ENCODE measurements at places on chromosomes 4 and X.
A peak's percentile ranks its signal among the peaks of the same experiment; 100 is the strongest.

DNA sequence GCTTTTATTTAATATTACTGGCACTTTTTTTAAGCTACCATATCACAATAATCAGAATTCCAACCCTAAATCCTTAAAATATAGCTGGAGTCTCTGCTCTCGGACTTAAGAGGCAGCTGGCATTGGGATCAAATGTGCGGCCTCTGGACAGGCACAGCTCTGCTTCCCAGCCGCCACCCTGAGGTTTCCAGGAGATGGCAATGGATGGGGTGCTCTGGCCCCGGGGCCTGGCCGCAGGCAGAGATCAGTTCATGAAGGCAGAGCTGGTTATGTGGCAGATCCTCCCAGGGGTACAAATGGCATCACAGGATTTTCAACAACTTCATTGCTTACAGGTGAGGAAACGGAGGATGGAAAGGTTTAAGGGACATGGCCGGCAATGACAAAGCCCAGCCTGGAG is 57.8 kb downstream of the JAKMIP1 start:
- no peak overlapping the region for H3K27ac ChIP-seq
- H3K36me3 ChIP-seq = no peaks in the 10 kb centered on the region
- no peak for DNase-seq
- no peaks in the 10 kb centered on the region for H3K4me1 ChIP-seq

- H3K4me3 ChIP-seq = no peak overlapping the region
- H3K27me3 ChIP-seq = no peaks in the 10 kb centered on the region
- no peak for DNase-seq
Observed at GRCh38 chrX:55487143-55487542, 2.5 kb downstream of the USP51 start.

DNA sequence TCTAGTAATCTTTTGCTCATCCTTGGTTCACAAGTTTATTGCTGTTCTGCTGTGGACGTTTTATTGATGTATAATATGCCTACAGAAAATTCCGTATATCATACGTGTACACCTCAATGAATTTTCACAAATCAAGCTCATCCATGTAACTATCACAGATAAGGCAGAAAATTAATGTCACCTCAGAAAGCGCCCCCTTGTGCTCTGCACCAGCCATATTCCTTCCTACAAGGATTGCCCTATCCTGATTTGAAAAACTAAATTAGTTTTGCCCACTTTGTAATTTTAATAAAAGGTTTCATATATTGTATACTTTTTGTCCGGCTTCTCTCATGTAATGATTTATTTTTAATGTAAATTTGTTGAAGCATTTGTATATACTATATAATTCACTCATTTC is 390.8 kb downstream of the ADGRL3 start:
- H3K4me1 ChIP-seq = no peaks in the 10 kb centered on the region
- H3K36me3 ChIP-seq = no peaks in the 10 kb centered on the region
- no peak overlapping the region for H3K27ac ChIP-seq
- DNase-seq = no peak
- no peak overlapping the region for H3K4me3 ChIP-seq

DNA sequence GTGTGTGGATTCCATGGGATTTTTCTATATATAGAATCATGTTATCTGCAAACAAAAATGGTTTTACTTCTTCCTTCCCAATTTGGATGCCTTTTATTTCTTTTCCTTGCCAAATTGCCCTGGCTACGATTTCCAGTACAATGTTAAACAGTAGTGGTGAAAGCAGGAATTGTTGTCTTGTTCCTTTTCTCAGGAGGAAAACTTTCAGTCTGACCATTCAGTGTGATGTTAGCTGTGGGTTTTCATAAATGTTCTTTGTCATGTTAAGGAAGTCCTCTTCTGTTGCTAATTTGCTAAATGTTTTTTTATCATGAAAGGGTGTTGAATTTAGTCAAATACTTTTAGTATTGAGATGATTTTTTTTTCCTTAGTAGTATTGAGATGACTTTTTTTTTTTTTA is 10.9 kb downstream of the SAP30 start:
- H3K27me3 ChIP-seq = no peaks in the 10 kb centered on the region
- H3K4me3 ChIP-seq = no peak overlapping the region
- H3K4me1 ChIP-seq = no peaks in the 10 kb centered on the region
- no peak overlapping the region for H3K27ac ChIP-seq

DNA sequence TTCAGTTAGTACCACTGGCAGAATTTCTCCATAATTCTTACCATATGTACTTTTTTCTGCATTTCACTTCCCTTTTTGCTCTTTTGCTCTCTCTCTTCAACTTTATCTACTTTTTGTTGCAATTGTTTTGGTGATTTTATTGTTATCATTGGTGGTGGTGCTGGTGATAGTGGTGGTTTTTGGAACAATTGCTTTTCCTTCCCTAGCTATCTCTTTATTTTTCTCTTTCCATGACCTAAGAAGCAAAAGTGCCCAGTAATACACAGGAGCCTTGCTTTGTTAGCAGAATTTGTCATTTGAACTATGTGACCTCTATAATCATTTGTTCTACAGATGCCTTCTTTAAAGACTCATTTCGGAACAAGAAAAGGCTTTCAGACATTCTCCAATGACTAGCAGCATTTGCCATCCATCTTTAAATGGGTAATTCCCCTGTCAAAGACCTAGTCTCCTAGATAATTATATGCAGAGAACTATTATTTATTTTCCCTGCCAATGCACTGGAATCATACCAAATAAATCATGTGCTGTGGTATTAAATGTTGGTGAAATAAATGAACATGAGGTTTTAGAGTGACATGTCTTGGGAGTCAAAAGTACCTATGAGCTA is 154.5 kb downstream of the GASK1B start:
- no peaks in the 10 kb centered on the region for H3K36me3 ChIP-seq
- H3K4me1 ChIP-seq = peaks cover 5% of the 10 kb centered on the region
- peak overlapping the region; percentile 69 for H3K27ac ChIP-seq

- no peak for DNase-seq
- H3K4me3 ChIP-seq = no peak overlapping the region
- H3K4me1 ChIP-seq = no peaks in the 10 kb centered on the region
- no peaks in the 10 kb centered on the region for H3K27me3 ChIP-seq
Observed at GRCh38 chr4:10811991-10812390, 127.4 kb upstream of the CLNK start.

DNA sequence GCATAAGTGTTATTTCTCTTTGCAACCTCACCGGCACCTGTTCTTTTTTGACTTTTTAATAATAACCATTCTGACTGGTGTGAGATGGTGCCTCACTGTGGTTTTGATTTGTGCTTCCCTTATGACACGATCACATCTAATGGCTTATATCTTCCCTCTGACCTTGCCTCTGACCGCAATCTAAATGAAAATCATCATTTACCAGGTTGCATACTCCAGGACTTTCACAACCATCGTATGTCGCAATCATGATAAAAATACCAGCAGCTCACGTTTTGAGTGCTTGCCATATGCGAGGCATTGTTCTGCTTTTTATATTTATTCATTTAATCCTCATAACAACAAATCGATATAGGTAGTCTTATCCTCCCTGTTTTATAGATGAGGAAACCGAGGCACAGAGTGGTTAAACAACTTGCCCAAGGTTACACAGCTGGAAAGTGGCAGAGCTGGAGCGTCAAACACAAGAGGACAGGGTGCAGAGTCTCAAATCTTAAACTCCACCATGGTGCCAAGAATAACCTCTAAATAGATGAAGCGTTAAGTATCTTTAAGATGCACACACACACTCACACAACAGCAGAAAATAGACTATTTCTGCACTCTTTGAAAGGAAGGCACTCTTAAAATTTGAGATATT is 102.2 kb downstream of the SEL1L3 start:
- peak; percentile 26 for DNase-seq
- H3K4me3 ChIP-seq = no peak overlapping the region
- H3K36me3 ChIP-seq = peaks cover 2% of the 10 kb centered on the region
- H3K27ac ChIP-seq = no peak overlapping the region
- no peaks in the 10 kb centered on the region for H3K4me1 ChIP-seq

- H3K27ac ChIP-seq = no peak overlapping the region
- DNase-seq = no peak
- H3K36me3 ChIP-seq = no peaks in the 10 kb centered on the region
- no peaks in the 10 kb centered on the region for H3K27me3 ChIP-seq
- H3K4me1 ChIP-seq = peaks cover 3% of the 10 kb centered on the region
- H3K4me3 ChIP-seq = no peak overlapping the region
Observed at GRCh38 chrX:13345037-13345436, 25.2 kb upstream of the ATXN3L start.

- H3K4me1 ChIP-seq = no peaks in the 10 kb centered on the region
- H3K36me3 ChIP-seq = no peaks in the 10 kb centered on the region
- peak; percentile 63 for DNase-seq
- H3K27me3 ChIP-seq = no peaks in the 10 kb centered on the region
Observed at GRCh38 chr4:79756140-79756895, 316.7 kb downstream of the ANTXR2 start.

DNA sequence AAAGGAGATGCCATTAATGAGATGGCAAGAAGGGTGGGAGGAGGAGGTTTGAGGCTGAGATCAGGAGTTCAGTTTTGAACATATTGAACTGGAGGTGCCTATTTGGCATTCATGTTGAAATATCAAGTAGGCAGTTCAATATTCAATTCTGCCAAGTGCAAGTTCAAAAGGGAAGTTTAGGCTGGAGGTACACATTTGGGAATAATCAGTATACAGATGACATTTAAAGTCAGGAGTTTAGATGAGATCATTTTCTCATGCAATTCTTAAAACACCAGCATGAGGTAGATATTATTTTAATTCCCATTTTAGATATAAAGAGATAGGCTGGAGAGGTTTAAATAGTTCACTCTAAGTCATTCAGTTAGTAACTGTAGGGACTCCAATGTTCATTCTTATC is 26.1 kb downstream of the COQ2 start:
- H3K27me3 ChIP-seq = no peaks in the 10 kb centered on the region
- no peak overlapping the region for H3K27ac ChIP-seq
- H3K4me1 ChIP-seq = peaks cover 9% of the 10 kb centered on the region
- H3K4me3 ChIP-seq = no peak overlapping the region

GRCh38 chrX:33434256-33435092 is 223.1 kb upstream of the DMD start:
- no peaks in the 10 kb centered on the region for H3K27me3 ChIP-seq
- no peak overlapping the region for H3K4me3 ChIP-seq
- H3K36me3 ChIP-seq = no peaks in the 10 kb centered on the region
- DNase-seq = peak; percentile 1
- H3K27ac ChIP-seq = no peak overlapping the region

DNA sequence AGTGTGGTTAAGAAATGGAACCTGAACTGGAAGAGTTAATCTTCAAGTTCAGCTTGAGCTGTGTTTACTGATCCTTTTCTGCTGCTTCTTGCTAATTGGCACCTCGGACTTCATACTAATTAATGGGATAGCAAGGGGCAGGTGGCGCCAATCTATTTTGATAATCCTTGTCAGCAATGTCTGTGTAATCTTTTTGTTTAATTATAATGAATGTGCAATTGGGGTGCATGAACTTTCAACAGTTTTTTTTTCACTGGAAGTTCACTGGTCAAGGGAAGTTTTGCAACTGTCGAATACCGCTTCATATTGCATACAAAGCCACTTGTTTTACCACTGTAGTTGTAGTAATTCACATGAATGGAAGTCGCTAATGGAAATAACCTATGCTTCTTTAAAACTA is 261.0 kb downstream of the BMPR1B start:
- H3K4me1 ChIP-seq = no peaks in the 10 kb centered on the region
- H3K4me3 ChIP-seq = no peak overlapping the region
- H3K36me3 ChIP-seq = no peaks in the 10 kb centered on the region
- no peak for DNase-seq
- H3K27ac ChIP-seq = no peak overlapping the region

- H3K36me3 ChIP-seq = no peaks in the 10 kb centered on the region
- DNase-seq = no peak
- peak within 1 kb of the TSS; percentile 85 for H3K4me3 ChIP-seq
- H3K27me3 ChIP-seq = no peaks in the 10 kb centered on the region
- H3K4me1 ChIP-seq = no peaks in the 10 kb centered on the region
Observed at GRCh38 chr4:103076747-103077347, at the start of gene SLC9B2. SLC9B2 (minus strand) TSS chr4:103076761; CDS start chr4:103067550, 9,211 bp downstream.

- peaks cover 12% of the 10 kb centered on the region for H3K36me3 ChIP-seq
- H3K4me3 ChIP-seq = peak within 1 kb of the TSS; percentile 92
- H3K27me3 ChIP-seq = no peaks in the 10 kb centered on the region
- DNase-seq = peak; percentile 95
- peak within 1 kb of the TSS; percentile 93 for H3K27ac ChIP-seq
Observed at GRCh38 chrX:47560934-47561658, at the start of gene ARAF. ARAF (plus strand) TSS chrX:47561205; CDS start chrX:47562968, 1,763 bp downstream.

- DNase-seq = peak; percentile 17
- H3K36me3 ChIP-seq = no peaks in the 10 kb centered on the region
- no peaks in the 10 kb centered on the region for H3K27me3 ChIP-seq
- peaks cover 11% of the 10 kb centered on the region for H3K4me1 ChIP-seq
Observed at GRCh38 chr4:182141061-182141460, 102.1 kb upstream of the TENM3 start.
